Left ventricle myocardium inferior (tissue), 1 donor: ENCODE measurements at places on chromosomes 7 and 10. TPM values are rescaled to one million over a fixed set of nuclear protein-coding genes. Genes with fewer than 3 reads are reported as not detected.

DNA sequence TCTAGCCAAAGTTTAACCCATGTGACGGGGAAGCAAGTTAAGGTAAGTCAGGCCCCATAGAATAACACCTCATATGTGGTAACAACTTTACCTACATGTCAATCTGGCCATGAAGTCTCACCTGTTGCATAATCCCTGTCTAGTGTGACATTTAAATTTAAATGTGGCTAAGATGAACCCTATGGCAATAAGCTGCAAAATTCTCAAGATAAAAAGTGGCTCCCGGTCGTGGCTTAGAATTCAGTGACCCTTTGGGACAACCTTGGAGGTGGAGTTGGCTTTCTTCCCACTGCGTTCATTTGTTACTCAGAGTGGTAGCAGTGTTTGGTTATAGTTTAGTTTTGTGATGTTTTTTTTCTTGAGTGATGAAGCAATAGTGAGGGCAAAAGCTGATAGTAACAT, 90.6 kb downstream of the ARID5B start:
- DNase-seq, result no peak

GRCh38 chr7:98321301-98321700, 39.8 kb downstream of the BRI3 start:
- DNase-seq, result no peak

The TBL2 gene
- total RNA-seq, result 9.6 TPM

The TMEM176A gene
- total RNA-seq, result 18.5 TPM

The TRA2A gene
- 25.6 TPM for total RNA-seq

GRCh38 chr10:47400251-47400650, 16.2 kb upstream of the ZNF488 start:
- no peak for DNase-seq

The SLC39A12 gene
- total RNA-seq, result not detected

The OR2A42 gene
- not detected for total RNA-seq

DNA sequence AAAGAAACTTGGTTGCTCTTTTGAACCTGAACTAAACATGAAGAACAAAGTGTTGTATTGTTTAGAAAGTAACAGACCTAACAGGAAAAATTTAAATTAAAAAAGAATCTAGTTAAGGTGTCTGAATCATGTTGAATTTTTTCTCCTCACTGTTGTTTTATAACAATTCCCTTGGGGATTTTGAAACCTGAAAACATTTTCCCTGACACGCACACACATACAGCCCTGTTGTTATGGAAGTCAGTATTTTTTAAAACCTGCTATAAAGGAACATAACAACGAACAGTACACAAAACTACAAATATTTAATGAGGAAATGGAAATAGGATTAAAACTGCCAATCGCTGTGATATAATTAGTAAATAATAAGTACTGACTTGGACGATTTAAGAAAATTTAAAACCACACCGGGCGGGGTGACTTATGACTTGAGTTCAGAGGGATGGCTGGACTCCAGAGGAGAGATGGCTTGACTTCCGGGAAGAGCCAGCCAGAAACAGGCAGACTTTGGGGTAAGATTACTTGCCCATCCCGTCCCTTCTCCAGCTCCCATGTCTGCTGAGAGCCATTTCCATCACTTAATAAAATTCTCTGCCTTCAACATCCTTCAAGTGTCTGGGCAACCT, 16.2 kb upstream of the SPOCK2 start:
- DNase-seq, result no peak

- no peak for DNase-seq
These were observed 26.6 kb downstream of the INPP5A start for GRCh38 chr10:132564249-132564605.

The INSYN2A gene
- total RNA-seq, result not detected

- no peak for DNase-seq
These were observed 35.5 kb upstream of the KDM7A start for GRCh38 chr7:140212100-140212881.

The HTR5A gene
- not detected for total RNA-seq

DNA sequence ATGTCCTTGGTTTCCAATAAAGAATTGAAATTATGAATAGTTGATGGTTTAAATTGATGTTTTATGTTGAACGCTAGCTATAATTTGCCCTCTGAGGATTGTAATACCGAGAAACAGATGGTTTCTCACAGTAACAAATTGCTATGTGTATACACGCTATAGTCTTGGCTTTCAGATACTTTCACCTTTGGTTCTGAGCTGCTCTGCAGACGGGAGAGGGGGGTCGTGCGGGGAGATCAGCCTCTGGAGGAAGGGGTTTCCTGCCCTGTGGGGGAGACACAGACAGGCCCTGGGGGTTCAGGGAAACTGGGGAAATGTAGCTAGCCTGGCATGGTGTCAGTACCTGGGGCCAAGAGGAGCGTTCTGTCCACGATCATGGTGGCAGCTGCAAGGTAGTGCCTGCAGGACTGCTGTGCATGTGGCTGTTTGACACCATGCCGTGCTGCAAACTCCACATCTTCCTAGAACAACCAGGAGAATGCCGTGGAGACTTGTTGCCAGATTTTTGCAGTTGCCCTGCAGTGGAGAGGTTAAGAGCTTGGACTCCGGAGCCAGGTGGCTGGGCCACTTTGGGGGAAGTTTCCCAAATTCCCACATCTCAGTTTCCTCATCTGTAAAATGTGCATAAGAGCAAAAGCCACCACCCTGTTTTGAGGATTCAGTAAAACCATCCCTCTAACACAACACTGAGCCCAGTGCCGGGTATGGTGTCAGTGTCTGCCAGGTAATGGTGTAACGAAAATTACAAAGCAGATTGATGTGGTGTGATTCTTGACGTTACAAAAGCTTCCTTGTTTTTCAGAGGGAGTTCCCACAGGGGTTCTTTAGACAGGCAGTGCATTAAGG, 167.9 kb downstream of the CUX1 start:
- DNase-seq, result no peak

DNA sequence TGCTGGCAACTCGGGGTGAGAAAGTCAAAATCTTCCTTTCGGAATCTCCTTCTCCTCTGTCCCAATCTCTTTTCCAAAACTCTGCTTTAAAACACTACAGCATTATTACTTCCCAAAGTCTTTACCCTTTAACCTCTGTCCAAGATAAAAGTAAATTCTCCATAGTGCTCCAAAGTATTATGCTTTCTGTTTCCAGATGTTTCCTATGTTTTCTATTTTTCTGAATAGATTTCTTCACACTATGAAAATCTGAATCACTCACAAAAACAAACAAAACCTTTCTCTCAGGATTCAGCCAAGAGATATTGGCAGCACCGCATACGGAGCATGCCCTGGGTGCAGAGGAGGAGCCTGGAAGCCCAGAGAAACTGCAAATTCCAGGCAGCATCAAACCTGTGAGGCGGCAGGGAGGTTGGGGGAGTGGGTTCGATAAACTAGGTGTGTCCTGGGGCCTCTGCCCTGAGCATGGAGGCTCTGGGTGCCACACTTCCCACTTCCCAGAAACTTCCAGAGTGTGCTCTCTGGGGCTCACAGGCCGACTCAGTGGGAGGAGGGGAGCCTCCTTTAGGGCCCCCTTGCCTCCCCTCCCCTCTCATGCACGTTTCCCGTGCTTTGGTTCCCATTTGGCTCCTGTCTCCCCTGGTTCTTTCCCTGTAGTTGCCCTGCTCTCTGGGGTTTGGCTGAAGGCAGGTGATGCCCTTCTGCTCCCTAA, 35.6 kb downstream of the VIPR2 start:
- no peak for DNase-seq

- DNase-seq, result peak; percentile 55
These were observed 12.7 kb downstream of the ZMIZ1 start for GRCh38 chr10:79081353-79082034.

The SPDYE8 gene
- not detected for total RNA-seq

The BRI3 gene
- total RNA-seq, result 201 TPM

DNA sequence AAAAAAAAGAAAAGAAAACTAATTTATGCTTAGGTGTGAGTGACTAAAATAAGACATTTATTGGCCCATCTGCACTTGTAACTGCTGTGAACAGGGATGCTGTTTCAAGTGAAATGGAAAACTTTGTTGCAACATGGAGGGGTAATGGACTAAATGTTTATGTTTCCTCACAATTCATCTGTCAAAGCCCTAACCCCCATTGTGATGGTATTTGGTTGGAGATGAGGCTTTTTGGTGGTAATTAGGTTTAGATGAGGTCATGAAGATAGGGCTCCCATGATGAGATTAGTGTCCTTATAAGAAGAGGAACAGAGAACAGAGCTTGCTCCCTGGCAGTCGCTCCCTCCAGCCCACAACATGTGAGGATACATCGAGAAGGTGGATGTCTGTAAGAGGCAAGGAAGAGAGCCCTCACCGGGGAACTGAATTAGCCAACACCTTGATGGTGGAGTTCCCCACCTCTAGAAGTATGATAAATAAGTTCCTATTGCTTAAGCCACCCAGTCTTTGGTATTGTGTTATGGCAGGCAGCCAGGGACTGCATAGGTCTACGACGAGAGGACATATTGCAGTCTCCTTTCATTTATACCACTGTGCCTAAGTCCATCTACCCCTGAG, 28.6 kb upstream of the VCL start:
- no peak for DNase-seq

DNA sequence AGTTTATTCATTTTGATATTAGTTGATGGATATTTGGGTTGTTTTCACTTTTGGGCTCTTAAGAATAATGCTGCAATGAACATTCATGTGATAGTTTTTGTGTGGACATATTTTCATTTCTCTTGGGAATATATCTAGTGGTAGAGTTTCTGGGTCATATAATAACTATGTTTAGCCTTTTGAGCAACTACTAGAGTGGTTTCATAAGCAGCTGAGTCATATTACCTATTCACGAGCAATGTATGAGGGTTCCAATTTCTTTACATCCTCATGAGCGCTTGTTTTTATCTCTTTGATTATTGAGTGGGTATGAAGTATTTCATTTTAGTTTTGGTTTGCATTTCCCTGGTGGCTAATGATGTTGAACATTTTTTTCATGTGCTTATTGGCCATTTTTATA, 182.6 kb downstream of the PON1 start:
- DNase-seq, result no peak

The AKR1D1 gene
- not detected for total RNA-seq

DNA sequence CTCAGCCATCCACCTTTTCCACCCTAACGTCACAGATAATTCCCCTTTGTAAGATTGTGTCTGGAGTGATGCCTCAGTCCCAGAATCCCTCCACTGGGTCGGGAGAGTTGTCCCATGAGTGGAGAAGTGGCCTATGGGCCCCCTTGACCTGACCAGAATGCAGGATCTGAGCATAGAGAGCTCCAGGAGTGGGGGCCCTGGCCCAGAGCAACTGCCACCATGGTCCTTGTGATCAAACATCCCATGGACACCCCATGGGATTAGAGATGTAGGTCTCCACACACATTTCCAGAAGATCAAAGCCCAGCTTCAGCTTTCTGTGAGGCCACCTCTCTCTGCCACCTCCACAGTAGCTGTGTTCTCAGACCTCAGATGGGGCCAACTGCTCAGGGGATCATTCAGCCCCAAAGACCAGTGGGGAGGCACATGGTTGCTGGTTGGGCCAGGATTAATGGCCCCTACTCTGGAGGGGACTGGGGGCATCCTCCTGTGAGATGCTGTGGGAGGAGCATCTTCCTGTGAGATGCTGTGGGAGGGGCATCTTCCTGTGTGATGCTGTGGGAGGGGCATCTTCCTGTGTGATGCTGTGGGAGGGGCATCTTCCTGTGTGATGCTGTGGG, 28.5 kb upstream of the DPYSL4 start:
- DNase-seq, result no peak

- DNase-seq, result no peak
These were observed 61.2 kb upstream of the ZNF716 start for GRCh38 chr7:57388761-57389160.

DNA sequence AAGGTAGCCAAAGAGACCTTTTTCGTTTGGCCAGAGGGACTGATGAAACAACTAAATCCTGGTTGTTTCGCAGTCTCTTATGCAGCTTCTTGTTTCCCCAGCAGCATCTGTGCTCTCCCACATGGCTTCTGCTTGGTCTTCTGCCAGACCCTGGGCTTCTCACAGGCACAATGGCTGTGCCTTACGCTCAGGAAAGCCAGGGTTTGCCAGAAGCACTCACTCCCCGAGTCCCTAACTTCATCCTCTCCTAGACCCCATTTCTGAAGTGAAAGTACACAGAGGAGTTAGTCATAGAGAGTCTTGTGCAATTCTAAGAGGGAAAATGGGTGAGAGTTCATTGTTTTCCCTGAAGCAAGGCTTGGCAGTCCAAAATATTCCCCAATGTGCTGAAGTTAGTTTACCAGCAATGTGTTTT, 121.7 kb downstream of the EVX1 start:
- DNase-seq, result peak; percentile 67

- no peak for DNase-seq
These were observed 200.1 kb downstream of the ACTR3B start for GRCh38 chr7:152959610-152960009.

- peak; percentile 46 for DNase-seq
These were observed 52.4 kb downstream of the NPTX2 start for GRCh38 chr7:98669329-98670000.

GRCh38 chr10:110723224-110723891, 79.2 kb downstream of the RBM20 start:
- DNase-seq, result no peak

- no peak for DNase-seq
These were observed 115.9 kb downstream of the MALRD1 start for GRCh38 chr10:19164461-19164860.

DNA sequence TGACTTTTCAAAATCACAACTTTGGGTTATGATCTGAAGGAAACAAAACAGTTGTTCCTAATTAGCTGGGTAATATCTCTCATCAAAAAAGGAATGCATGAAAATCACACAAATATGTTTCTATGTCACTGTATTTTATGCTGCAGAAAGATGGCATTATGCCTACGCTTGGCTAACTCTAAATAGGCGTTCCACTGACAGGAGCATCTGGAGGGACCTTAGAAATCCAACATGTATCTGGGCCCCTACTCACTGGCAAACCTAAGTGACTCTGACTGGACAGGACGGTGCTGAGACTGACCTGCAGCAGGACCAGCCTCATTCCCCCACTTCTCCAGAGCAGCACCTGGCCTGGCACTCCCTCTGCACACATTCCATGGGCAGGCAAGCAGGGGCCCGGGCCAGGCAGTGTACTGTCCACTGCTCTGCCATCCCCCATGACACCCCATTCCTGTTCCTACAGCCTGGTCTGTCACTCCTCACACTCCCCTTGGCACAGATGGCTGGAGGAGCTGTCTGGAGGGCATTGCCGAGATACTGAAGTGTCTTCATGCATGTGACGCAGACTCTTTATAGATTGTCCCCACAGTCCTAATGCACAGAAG, 2.6 kb upstream of the MYL7 start:
- no peak for DNase-seq

The LIPM gene
- total RNA-seq, result not detected

DNA sequence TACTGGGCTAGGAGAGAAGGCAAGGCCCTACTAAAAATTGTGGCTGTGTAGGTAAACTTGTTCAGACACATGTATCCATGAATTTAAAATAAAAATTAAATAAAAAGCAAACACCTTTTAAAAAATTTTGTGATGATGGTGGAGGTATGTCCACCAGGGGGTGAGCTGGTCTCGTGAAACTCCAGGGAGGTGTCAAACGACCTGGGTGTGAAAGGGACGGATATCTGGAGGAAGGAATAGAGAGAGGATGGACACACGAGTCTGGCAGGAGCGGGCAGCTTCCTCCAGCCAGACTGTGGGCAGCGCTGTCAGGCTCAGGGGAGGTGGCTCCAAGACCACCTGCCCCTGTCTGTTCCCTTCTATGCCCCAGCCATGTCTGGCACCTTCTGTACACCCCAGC, 34.8 kb upstream of the DMBT1 start:
- DNase-seq, result no peak

GRCh38 chr10:132111871-132112341, 46.2 kb downstream of the JAKMIP3 start:
- peak; percentile 11 for DNase-seq

GRCh38 chr7:102890292-102890970, 22.4 kb upstream of the LRRC17 start:
- DNase-seq, result no peak

GRCh38 chr10:89651205-89651915, 6.3 kb upstream of the PANK1 start:
- DNase-seq, result no peak
